ENCODE measurements at places on chromosomes 5 and 9.

DNA sequence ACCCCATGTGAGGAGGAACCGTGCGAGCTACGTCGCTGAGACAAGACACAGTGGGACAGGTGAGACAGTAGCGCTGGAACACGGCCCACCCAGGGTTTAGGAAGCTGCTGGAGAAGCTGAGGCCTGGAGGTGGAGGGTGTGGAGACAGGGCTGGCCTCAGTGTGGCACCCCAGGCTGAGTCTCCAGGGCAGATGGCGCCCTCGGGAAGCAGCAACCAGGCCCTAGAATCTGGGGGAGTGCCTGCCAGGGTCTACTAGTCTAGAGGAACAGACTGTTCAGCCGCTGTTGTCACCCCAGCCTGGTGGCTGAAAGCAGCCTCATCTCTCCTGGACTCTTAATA, 4.6 kb upstream of the TERT start:
- DNase-seq: no peak

DNA sequence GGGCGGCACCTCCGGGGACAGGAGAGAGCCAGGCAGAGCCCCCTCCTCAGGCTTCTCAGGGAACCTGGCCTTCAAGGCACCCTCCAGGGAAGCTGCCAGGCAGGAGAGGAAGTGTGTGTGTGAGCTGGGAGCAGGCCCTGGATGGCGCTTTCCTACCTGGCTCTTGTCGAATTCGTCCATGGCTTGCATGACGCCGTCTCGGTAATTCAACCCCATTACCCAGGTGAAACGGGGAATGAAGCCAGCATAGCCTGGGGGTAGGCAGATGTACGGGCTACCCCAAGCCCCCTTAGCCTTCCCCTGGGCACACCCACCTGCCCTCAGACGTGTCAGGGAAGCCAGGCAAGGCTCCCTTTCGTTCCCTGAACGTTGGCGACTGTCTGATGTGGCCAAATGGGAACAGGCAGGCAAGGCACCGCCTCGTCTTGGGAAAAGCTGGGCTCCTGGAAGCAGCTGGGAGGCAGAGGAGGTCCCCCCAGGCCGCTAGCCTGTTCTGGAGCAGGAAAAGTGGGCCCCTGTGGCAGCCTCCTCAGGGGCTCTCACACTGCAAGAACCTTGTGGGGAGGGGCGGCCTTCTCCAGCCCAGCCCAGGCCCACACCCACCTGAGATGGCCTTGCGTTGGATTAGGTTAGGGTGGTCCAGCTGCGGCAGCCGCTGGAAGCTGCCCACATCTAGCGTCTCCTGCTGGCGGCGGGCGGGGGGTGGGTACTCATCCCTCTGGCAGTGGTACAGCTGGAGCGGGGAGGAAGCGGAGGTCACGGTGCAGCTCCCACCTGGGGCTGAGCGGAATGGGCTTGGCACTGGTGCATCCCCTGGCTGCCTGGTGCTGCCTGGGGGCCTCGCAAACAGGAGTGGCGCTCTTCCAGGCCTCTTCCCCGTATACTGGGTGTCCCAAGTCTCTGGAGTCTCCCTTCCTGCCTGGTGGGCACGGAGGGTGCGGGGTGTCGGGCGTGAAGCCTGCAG, 3.7 kb downstream of the TUBB4B start:
- no peak for DNase-seq

DNA sequence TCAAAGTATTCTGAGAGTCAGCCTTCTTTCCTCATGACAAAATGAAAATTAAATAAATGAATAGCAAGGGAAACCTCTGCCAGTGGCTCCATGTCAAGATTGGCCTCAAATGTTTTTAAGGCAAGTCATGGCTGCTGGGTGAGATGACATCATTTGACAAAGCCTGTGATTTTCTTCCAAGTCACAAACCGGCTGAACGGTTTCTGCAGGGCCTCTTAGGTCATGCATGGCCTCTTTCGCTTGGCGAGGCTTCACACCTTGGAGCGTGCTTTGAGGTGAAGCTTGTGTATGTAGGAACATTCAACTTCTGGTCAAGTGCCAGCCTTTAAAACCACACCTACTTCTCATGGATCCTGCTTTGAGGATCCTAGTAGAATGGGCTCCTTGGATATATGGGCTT, 161.0 kb upstream of the ZNF618 start:
- DNase-seq: no peak

DNA sequence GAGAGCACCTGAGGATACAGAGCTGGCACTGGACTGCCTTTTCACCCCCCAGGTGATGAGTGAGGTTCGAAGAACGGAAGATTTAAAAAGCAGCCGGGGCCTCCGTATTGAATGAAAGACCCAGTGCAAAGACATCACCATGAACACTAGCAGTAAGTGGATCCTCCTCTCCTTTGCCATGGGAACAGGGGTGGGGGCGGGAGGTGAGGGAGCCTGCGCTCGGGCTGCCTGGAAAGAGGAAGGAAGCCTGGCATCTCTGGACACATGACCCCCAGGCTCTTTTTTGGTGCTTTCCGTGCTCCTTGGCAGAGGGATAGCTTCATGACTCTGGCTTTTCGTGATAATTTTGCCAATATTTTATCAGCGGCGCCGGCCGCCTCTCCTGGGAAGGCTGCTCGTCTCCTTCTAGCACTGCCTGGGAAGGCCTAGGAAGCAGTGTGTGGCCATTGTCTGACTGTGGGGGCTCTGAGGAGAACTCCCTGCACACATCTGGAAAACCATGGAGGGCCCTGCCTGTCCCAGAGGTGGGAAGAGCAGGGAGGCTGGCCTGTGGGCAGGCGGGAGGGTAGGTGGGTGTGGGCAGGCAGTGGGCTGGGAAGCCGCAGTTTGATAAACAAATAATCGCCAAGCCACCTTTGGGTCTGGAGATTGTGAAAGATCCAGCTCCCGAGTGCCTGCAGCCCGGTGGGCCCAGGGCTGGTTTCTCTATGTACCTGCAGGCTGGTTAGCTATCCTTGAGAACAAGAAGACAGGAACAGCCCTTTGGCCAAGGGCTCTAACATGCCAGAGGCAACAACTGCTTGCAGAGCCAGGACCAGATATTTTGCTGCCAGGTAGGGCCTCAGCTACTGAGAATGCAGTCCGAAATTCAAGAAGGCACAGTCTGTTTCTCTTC, 911 bp downstream of the ABLIM3 start:
- DNase-seq: no peak

GRCh38 chr9:75358846-75359245, 270.5 kb downstream of the OSTF1 start:
- DNase-seq: no peak

- no peak for DNase-seq
Observed at GRCh38 chr9:106350777-106351176, 512.2 kb upstream of the ZNF462 start.

DNA sequence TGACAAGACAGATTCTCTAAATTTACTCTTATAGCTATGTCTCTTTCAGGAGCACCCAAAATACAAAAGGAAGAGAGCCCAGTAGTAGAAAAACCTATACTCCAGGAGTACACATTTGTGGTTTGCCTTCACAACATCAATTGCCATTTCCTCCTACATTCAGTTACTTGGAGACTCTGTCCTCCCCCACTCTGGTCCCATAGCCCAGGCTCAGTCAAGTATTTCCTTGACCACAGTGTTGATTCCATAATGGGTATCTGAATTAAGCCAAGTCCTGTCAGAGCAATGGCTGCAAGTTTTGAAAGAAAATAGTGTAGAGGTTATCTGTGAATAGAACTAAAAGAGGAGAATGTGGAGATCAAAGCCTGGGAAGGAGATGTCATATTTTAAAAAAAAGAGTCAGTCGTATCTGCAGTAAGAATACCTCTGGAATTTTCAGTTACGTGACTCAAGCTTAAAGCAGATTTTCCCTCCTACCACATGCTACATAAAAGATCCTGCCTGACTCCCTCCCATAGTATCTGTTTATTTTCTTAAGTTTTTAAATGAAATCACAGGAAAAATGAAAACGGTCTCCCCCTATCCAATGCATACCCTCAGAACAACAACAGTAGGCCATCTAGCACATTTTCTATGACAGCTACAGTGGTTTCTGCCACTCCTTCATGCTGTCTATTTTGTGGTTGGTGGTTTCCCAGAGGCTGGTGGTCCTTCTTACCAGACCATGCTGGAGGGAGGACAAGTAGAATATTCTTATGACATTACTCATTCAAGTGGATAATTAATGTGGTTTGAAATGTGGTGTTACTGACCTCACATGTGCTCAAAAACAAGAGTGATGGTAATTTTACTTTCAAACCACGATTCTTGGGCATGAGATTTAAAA, 249.7 kb upstream of the TMEM161B start:
- DNase-seq: no peak

GRCh38 chr9:20394969-20395368, 227.3 kb downstream of the MLLT3 start:
- DNase-seq: no peak

DNA sequence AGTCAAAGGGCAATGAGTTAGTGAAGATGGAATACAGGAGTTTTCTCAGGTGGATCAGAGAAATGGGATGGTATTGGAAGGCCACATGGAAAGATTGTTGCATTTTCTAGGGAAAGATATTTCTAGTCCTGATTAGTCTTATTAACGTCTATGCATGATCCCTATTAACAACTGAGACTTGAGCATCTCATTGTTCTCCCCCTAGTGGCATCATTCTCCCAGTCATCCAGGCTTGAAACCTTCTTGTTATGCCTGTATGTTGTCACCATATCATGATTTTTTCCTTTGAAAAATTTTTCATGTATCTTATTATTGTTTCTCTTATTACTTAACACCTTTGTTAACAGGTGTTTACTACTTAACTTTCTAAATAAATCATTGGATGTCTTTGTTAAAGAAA, 34.4 kb downstream of the KIF2A start:
- no peak for DNase-seq

DNA sequence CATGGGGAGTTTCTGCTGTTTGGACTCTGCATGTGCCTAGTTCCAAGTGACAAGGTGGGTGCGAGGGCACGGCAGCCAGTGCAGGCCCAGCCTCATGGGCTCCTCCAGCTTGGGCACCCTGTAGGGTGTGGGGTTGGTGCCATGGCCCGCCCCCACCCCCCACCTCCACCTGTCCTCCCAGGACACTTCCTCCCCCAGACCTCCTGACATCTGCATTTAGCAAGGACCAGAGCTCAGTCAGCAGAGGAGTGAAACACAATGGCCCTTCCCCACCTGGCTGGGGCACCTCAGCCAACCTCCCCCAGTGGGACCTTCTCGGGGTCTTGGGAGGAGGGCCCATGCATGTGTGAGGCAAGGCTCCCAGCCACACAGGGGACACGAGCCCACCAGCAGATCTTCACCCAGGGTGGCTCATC, 1.9 kb upstream of the NKD2 start:
- no peak for DNase-seq

DNA sequence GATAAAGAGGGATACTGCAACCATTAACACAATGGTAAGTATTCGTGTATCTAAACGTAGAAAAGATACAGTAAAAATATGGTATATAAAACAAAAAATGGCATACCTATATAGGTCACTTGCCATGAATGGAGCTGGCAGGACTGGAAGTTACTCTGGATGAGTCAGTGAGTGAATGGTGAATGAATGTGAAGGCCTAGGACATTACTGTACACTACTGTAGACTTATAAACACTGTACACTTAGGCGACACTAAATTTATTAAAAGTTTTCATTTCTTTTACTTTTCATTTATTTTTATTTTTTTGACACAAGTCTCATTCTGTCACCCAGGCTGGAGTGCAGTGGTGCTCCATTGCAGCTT, 14.1 kb downstream of the TDRD7 start:
- no peak for DNase-seq

DNA sequence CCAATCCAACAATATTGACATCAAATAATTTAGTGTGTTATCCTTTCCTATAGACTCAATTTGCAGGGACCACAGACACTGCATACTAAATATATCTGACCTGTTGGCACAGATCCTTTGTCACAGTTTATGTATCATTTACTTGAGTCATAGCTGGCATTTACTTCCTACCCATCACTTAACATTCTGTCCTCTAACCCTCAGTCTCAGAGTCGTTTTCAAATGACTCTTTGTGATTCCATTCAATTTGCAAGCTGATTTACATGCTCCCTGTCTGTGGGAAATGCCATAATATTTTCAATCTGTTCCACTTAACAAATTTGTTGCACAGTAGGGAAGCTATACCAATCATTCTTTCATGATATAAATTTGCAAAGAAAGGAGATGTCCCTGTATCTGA, 265.7 kb upstream of the EDIL3 start:
- no peak for DNase-seq

- DNase-seq: no peak
Observed at GRCh38 chr9:19200229-19200628, 30.3 kb upstream of the DENND4C start.

DNA sequence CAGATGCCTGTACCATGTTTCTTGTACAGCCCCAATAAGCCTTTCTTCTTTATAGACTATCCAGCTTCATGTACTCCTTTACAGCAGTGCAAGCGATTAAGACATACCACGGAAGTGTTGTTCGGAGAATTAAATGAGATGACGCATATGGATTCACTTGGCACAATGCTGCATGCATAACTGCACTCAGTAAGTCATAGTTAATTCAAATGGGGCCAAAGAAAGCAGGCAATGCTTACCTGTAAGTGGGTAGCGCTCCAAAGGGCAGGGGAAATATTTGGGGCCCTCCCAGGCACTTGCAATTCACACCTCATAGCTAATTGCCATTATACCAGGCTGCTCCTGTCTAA, 7.7 kb upstream of the ADRA1B start:
- DNase-seq: no peak

DNA sequence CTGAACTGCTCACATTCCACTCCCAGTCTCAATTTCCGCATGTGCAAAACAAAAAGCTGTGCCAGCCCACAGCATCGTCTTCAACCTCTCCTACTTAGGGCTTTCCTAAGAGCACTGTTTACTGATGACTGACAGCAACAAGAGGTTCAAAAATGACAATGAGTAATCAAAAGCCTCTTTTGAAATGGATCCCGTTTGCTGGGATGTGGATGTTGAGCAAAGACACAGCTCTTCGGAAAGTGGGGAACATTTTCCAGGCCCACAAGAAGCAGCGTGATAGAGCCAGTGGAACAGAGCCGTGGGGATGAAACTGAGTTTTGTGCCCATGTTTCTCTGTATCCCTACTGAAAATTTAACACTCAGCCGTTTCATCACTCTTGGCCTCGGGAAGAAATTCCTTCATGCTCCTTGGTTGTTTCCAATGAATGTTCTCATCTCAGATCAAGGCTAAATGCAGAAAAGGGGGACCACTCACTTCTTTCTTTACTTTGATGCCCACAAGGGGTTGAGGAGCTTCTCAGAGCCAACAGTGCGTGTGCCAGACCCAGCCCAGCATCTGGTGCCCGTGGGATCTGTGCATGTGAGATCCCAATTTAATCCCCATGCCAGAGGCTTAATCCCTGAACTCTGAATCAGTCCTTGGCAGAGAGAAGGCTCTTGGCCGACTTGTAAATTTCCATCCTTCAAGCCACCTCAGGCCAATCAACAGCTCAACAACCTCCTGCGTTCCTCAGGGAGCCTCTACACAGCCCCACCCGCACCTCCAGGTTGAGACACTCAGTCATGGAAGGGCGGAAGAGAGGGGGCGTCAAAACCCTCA, 230.2 kb upstream of the DAPK1 start:
- no peak for DNase-seq

- no peak for DNase-seq
Observed at GRCh38 chr9:38435521-38435920, 11.3 kb upstream of the IGFBPL1 start.

DNA sequence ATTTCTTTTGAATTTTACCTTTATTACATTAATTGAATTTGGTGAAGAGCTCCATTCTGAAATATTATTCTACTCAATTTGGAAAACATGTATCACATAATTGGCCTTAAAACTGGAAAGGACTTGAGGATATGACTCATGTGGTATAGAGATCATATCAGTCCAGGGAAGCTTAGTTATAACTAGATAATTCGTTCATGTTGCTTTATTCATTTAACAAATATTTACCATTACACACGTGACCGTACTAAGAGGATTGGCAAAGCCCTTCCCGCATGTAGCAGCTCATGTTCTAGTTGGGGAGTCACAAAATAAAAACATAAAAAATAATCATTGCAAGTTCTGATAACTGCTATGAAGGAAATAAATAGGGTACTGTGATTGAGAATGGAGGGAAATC, 1816.5 kb downstream of the MAT2B start:
- DNase-seq: no peak
